CD8-positive, alpha-beta T cell (primary cell): ENCODE measurements at places on chromosomes 13 and 19.

- no peak for DNase-seq
Measured at GRCh38 chr19:47891923-47892666, 6.0 kb upstream of the SULT2A1 start.

- DNase-seq, result no peak
Measured at GRCh38 chr19:55241143-55241934, 12.8 kb upstream of the TMEM86B start.

DNA sequence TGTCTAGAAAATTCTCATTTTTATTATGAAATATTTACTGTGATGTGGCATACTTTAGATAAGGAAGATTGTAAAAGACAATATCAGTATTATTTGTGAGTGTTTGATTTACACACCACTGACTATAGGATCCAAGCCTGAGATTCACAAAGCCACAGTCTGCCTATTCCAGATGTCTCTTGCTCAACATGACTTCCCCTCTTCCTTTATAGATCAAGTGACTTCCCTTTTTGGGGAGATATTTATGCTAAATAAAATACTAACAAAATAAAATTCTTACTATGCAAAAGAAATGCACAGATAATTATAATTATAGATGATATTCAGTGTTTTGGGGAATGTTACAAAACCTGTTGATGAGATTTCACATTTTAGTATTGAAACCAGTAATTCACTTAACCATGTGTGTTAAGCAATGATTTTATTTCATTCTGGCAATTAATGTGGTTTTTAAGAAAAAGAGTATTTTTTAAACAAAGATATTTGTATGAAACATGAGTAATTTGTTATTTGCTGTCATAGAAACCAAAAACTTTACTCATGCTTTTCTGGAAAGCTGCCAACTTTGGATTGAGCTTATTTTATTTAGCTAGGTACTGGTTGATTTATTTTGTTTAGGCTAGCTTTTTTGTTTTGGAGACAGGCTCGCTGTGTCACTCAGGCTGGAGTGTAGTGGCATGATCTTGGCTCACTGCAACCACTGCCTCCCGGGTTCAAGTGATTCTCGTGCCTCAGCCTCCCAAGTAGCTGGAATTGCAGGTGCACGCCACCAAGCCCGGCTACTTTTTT lies 13.7 kb upstream of the GPR183 start:
- no peak for DNase-seq

- no peak for DNase-seq
Measured at GRCh38 chr13:45393941-45394570, 24.1 kb downstream of the SLC25A30 start.

GRCh38 chr13:43377149-43377548 lies 353.8 kb downstream of the DNAJC15 start:
- no peak for DNase-seq

GRCh38 chr13:78604782-78605611 lies 1.6 kb upstream of the POU4F1 start:
- no peak for DNase-seq

GRCh38 chr19:12899891-12900518 lies 9.0 kb downstream of the GCDH start:
- no peak for DNase-seq

DNA sequence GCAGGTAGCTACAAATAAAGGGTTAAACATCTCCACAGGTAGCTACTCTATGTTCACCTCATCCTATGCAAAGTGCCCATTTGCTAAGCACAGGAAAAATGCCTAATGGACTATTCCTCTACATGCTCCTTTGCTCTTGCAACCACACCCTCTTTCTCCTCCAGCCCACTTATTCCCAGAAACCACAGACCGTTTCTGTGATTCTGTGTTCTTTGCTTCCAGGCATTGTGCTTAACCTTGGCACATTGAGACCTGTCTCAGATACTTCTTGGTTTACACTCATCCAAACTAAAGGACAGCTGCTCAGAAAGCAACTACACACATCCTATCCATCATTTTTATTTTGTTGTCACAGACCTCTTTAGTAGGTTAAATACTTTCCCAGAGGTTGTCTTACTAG lies 785.0 kb upstream of the MIR17HG start:
- no peak for DNase-seq

DNA sequence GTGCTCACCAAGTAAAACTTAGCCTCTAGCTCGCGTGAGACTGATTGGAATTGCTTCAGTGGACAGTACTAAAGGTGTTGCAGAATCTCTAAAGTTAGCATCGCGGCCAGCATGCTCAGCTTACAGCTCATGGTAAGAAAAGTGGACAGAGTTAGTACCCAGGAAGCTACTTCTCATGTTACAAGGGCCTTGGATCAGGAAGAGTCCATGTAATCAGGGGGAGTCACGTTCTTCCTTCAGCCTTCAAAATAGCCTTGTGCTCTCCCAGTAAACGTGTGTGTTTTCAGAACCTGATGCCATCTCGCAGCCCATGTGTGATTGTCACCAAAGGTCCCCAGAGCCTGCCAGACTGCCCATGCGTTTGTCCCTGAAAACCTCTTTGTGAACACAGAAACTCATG lies 195.8 kb upstream of the RNF113B start:
- DNase-seq, result no peak

GRCh38 chr19:14890643-14891379 lies 4.9 kb upstream of the OR7A17 start:
- DNase-seq, result no peak

DNA sequence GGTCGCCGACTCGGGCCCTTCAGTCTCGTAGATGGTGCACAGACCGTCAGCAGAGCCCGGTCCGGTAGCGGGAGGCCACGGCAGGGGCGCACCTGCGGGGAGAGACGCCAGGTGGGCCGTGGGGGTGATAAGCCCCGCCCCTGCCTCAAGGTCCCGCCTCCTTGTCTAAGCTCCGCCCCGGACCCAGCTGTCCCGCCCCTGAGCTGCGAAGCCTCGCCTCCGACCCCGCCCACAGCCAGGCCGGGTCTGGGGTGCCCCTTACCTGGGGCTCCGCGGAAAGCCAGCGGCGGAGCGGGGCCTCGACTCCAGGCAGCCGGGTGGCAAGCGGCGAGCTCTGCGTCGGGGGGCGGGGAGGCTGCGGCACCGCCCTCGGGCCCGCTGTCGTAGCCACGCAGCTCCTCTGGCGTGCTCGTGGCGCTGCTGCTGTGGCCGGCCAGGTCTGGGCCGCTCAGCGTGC lies 4.7 kb downstream of the PRR36 start:
- peak; percentile 86 for DNase-seq
